ENCODE measurements at places on chromosomes 4 and X.
A peak's percentile ranks its signal among the peaks of the same experiment; 100 is the strongest.

DNA sequence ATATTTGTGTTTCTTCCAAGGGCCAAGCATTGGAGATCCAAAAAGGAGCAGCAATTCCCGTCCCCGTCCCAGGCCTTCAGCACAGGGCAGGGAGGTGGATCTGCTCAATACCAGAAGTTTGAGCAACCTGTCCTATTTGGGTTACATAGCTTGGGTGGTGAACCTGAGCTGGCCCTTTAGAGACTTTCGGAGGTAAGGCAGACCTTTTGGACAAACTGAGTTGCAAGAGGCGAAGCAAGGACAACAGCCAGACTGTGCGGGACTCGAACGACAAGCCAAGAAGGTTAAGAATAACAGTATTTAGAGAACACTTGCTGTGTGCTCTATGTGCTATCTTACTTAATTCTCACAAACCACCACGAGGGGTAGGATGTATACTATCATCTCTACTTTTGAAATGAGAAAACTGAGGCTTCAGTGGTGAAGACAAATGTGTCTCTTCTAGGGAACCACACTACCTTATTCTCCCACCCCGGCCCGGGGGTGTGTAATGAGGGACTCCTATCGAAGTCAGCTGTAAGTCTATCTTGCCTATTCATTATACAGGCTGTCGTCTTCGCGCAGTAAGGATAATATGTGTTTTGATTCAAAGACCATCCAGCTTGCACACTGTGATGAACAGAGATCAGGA is 1.3 kb downstream of the NOP14 start:
- no peak for DNase-seq

DNA sequence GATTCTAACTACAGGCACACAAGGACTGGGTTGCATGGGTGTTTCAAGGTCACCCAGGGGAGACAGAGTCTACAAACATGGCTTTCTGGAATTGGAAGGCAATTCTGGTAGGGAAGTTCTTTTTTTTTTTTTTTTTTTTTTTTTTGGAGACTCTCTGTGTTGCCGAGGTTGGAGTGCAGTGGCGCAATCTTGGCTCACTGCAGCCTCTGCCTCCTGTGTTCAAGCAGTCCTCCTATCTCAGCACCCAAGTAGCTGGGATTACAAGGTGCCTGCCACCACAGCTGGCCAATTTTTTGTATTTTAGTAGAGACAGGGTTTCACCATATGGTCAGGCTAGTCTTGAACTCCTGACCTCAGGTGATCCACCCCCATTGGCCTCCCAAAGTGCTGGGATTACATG is 16.3 kb upstream of the FHDC1 start:
- DNase-seq, result no peak

GRCh38 chr4:102511830-102512605 is 10.9 kb downstream of the NFKB1 start:
- no peak for DNase-seq

- no peak for DNase-seq
Observed at GRCh38 chrX:13317366-13317765, 2.5 kb downstream of the ATXN3L start.

GRCh38 chr4:111011458-111011857 is 388.6 kb upstream of the PITX2 start:
- DNase-seq, result no peak

DNA sequence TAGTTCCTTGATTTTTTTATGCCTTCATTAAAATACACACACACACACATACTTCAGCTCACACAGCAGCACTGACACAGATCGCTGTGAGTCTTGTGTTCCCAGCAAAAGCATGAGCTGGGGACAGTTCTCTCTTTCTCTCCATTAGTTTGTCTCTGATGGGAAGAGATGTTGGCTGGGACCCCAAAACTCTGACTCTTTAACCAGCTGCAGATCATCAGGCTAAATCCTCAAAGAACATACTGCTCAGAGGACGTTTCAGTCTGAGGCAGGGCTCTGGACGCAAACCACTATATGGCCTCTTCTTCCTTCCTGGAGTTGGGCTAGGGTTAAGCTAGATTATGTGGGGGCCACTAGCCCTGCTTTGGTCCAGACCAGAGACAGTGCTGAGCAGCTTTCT is 109.6 kb downstream of the NHSL2 start:
- no peak for DNase-seq

DNA sequence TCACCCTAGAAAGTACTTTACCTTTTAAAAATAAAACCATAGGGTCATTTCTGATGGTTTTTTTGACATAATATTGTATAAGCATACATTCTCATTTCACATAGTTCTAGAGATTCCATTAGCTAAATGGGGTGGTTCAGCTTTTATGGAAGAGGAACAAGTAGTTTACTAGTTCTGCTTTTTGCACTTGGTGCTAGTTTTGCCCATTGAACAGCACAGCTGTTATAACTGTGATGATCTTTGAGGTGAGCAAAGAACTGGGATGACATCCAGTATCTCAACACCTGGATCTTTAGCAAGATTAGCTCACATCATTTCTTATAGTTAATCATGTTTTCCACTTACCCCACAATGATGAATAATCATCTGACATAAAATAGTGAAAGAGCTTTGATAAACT is 40.9 kb downstream of the MOB1B start:
- DNase-seq, result no peak

DNA sequence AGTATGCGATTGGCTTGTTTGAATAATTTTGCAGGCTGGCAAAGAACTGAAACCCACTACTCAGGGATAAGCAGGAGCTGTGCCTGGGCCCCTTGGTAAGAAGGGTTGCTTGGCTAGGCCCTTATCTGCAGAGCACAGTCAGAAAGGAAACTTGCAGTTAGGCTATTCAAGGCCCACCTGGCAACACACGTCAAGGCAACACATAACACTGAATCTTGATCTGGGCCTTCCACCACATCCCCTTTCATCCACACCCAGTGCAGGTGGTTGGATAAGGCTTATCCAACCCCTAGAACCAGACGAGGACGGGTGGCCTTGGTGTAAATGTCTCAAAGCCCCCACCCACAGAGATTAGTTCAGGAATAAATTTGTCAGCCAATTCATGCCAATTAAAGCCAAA is 72.8 kb upstream of the NEIL3 start:
- DNase-seq, result no peak

GRCh38 chr4:109648266-109648996 is 54.8 kb downstream of the CASP6 start:
- DNase-seq, result peak; percentile 6

DNA sequence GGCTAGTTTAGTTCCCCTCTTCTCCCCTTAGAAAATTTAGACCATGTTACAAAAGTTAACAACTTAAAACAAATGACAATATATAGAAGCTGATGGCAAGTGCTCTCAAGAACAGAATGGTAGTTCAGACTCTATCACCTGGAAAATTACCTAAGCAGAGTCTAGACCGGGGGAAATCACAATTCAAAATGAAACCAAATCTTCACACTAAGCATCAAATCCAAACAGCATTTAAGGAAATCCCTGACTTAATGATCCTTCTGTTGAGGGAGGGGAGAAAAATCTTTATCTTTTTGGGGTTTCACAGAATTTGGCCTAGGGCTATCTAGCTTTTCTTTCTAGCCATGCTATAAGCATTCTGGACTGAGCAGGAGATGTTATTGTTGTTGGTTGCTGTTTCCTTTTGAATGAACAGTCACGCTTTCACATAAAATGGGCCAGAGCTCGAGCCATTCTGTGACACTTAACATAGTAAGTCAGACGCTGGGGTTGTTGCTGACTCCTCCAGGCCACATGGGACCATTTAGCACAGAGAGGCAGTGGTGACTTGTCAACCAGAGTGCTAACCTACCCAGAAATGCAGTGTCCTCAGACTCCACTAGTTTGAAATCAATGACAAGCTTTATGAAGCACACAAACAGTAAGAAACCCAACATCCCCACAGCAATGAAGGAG is 16.0 kb upstream of the LSM6 start:
- DNase-seq, result peak; percentile 33

GRCh38 chr4:5774416-5775036 is 63.5 kb downstream of the EVC start:
- DNase-seq, result no peak

GRCh38 chr4:122453384-122453995 is 3.0 kb downstream of the IL2 start:
- DNase-seq, result no peak

GRCh38 chr4:39702716-39703115 is 4.8 kb downstream of the UBE2K start:
- DNase-seq, result no peak

GRCh38 chr4:114472269-114473032 is 126.2 kb upstream of the UGT8 start:
- no peak for DNase-seq

DNA sequence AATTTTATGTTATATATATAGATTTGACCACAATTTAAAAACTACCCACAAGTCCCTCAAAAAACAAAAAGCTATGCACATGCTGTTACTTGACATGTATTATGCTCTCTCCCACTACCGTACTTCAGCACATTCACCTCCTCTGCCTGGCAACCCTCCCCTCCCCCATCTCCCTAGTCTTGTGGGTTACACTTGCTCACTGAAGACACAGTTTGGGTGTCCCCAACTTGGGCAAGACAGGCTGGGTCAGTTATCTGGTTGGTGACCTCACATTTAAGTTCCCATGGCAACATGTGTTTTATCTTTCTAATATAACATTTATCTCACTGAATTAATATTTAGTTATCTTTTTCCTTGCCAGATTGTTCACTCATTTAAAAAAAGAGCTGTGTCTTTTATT is 32.7 kb downstream of the SEC24D start:
- DNase-seq, result no peak

DNA sequence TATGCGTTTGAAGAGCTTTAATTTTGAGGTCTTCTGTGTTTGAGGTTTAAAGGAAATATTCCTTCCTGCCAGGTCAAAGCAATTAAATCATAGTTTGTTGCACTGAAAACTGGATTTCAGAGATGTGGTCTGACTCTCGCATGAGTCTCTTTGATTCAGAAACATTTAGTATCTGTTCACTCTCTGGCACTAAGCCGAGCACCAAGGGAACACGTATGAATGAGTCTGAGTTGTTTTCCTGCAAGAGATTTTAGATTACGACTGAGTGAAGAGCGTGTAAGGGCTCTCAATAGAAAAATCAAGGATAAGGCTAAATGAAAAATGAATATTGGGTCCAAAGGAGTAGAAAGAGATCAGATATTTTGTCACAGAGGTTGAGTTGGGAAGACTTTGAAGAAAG is 875.4 kb upstream of the PRKX start:
- DNase-seq, result peak; percentile 7

- DNase-seq, result no peak
Observed at GRCh38 chr4:88735564-88735963, 37.9 kb upstream of the NAP1L5 start.

DNA sequence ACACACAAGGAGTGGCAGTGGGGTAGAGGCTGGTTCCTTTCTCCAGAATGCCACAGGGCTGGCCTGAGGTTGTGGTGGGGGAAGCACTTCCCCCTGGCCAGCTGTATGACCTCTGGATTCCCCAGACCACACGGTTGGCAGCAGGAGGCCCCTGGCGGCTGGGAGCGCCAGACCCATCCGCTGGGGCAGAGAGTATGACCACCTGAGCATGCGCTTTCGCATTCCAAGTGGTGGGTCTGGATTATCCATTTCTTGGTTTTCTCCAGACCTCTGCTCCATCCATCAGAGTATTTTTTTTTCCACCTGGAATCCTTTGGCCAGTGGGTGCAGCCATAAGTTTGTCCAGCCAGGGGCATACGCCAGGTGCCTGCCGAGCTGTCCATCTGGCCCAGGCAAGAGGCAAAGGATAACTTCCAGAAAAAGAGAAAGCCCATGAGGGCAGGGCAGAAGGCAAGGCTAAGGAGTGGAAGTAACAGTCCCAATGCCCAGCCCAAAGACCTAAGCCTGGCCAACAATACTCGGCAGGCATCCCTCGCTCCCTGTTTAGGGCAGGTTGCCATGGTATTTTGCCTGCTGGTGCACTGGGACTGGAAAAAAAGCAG is 39.3 kb downstream of the NHSL2 start:
- DNase-seq, result no peak

DNA sequence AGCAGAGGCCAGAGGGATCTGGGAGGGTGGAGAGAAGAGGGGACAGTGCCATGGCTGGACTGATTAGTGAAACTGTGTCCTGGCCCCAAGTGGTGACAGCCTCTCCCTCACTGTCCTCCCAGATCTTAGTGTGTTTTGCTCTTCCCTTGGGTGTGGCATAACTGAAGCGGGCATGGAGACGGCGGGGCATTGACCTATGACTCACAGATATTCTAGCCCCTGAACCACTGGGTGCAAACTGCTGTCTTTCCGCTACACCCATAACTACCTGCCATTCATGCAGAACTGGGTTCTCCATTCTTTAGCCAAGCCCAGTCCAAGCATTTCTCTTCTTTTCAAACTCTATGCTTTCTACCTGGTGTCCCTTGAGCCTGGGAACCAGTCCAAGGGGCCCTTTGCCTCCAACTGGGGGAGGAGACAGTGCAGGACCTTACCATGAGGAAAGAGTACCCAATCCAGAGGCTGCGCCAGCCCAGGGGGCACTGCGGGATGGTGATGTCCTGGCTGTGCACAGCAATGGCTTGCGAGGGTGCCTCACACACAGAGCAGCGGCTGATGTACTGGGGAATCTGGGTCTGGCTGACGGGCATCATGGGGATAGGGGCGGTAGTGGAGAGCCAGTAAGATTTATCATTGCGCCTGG is 67.6 kb downstream of the ATG4A start:
- DNase-seq, result no peak

GRCh38 chr4:17489721-17490120 is 22.2 kb downstream of the QDPR start:
- DNase-seq, result no peak

GRCh38 chr4:2443061-2443730 is 24.4 kb downstream of the CFAP99 start:
- no peak for DNase-seq

DNA sequence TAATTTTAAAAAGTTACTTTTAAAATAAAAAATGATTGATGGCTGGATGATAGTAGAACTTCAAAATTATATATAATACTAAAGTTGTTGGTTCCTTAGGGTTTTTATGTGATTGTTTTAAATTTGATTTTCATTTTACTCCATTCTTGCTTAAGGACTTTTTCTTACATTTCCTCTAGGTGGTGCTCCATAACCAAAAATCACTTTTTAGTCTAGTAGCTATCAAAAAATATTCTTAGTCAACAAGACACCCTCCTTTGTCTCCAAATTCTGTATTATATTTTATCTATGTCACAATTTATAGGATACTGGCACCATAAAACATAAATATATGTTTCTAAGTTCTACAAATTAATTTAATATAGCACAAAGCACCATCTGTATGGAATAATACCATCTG is 67.2 kb upstream of the BRWD3 start:
- DNase-seq, result peak; percentile 51

DNA sequence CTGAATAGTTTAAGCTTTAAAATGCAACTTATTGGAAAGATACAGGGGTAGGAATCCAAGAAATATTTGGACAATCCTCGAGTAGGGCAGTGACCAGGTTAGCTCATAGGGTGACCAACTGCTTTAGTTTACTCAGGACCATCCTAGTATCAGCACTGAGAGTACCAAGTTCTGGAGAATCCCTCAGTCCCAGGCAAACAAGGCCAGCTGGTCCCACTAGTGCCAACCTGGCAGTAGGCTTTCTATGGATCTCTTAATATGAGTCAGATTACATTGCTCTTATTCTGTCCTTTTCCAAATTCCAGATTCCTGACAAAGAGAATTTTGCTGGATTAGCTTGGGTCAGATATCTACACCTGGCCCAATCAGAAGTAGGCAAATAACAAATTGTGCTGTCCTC is 493.7 kb downstream of the KCNIP4 start:
- no peak for DNase-seq

- DNase-seq, result no peak
Observed at GRCh38 chr4:159105761-159106243, 2.9 kb downstream of the RAPGEF2 start.

Measured in eye (tissue), 1 donor.